ENCODE measurements at places on chromosomes 7 and 10.

GRCh38 chr10:63125459-63125858 lies 7.7 kb upstream of the NRBF2 start:
- no peak for DNase-seq

DNA sequence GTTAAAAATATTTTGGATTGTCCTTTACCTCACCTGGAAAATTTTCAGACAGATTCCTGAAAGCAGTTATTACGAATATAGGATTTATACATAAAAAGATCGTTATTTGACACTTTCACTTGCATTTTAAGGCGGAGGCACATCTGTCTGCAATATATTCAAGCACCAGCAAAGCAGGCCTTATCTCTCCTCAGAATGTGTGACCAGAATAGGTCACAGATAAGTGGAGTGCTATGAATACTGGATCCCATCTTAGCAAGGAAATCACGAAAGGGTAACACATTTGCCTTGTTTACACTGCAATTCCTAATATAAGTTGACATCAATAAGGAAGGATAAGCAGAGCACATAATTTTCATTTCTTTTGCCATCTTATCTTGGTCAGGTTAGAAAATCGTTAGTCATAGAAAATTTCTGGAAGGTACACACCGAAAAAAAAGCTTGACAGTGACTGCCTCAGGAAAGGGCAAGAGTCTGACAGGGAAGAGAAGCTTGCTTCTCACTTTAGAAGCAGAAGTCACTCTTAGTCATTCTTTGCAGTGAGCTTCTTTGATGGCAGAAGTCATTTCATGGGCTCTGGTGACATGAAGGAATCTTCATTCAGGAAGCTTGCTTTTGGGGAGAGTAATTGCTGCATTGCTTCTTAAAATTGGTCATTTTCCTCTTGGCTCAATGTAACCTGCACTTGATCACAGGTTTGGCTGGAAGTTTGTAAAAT lies 98.1 kb upstream of the STK17A start:
- DNase-seq, result no peak

GRCh38 chr10:71068861-71069271 lies 143.5 kb upstream of the UNC5B start:
- DNase-seq, result no peak

- peak; percentile 51 for DNase-seq
Observed at GRCh38 chr7:66894463-66895080, 26.5 kb upstream of the TMEM248 start.

Data from KBM-7 (cell line).